ENCODE measurements at places on chromosomes 13 and 19.
A peak's percentile ranks its signal among the peaks of the same experiment; 100 is the strongest.

DNA sequence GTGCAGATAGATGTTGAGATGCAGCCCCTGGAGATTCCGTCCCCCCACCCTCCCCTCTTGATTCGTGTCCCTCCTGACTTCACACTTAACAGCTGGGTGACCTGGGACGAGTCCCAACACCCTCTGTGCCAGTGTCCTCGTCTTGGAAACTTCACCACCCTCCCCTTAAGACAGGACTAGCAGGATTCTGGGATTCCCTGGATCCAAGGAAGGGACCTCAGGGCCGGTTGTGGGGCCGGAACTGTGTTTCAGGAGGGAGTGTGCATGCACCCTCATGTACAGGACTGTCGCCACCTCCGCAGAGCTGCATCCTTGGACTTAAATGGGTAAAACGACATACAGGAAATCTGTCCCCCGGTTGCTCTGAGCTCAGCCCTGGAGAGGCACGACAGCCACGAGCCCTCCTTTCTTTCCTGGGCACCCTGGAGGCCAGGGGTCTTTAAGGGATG is 990 bp downstream of the MYO9B start:
- no peak for DNase-seq

DNA sequence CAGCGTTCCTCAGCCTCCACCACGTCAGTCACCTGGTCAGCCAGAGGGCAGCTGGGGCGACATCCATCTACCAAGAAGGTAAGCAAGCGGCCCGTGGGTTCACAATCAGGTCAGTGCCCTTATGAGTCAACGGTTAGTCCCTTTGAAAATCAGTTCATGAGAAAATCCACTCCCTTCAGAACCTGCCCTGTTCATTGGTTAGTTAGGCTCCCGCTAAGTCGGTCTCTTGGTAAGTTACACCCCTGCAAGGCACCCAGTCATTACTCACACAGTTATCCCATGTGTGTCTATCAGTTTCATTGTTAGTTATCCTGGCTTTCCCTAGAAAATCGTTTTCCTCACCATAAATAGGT is 564 bp downstream of the SIGLECL1 start:
- no peak for DNase-seq

DNA sequence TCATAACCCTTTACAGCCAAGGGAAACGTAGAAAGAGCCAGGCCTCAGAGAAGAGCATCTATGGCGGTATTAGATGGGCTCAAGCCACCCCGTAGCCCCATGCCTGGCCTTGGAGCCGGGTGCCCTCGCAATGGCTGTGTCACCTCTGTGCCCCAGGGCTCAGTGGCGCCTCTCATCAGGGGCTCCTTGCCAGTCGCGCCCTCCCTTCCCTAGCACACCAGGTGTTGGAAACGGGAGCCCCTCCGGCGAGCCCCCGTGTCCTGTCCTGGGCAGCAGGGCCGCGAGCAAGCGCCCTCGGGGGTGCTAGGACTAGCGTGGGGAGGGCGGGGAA is 453 bp downstream of the ZNF256 start:
- DNase-seq = no peak

DNA sequence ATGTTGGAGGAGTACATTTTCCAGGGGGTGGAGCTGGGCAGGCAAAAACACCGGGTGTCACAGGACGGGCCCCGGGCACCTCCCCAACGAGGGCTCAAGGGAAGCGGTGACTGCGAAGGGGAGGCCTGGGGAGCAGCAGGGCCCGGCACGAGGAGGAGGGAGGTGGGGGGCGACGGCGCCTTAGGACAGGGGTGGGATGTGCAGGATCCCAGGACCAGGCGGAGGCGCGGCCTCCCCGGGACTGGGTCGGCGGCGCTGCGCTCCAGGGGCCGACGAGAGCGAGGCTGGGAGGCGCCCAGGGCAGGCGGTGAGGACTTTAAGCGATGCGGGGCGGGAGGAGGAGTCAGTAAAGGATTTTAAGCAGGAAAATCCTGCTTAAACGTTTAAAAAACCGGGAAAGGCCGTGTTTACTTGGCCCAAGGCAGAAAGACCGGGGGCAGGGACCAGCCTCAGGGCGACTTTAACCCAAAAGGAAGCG is 427 bp downstream of the ZNF160 start:
- DNase-seq = no peak

- DNase-seq = no peak
Observed at GRCh38 chr13:91111476-91112200, 235.8 kb upstream of the MIR17HG start.

GRCh38 chr13:110070511-110071120 is 236.3 kb downstream of the COL4A1 start:
- no peak for DNase-seq

DNA sequence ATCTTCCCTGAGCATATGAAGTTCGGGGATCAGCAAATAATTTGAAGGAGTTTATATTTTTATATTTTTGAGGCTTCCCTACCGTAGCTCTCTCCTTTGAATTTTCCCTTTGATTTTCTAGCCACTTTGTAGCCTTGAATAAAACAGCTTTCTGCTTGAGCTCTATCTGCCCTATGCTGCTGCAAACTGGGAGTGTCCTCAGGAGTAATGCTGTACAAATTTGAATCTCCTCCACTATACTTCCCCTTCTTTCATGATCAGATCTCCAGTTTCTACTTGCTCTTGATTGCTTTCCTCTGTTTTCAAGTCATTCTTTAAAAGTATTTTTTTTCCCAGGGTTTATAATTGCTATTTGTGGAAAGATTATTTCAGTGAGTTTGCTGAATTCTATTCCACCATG is 14.6 kb downstream of the PDS5B start:
- no peak for DNase-seq

DNA sequence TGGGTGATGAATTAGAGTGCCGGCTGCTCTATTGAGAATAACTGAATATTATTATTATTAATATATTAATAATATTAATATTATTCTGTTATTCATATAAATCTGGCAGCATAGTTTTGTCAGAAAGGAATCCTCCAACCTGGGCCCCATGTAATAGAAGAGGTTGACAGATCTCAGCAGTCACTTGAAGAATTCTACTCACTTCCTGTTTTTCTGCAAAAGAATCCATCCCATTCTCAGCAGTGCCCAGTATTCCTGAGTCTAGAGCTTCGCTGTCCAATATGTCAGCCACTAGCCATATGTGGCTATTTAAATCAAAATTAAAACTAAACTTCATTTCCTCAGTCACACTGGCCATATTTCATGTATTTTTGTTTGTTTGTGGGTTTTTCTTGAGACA is 72.4 kb upstream of the USPL1 start:
- DNase-seq = no peak

DNA sequence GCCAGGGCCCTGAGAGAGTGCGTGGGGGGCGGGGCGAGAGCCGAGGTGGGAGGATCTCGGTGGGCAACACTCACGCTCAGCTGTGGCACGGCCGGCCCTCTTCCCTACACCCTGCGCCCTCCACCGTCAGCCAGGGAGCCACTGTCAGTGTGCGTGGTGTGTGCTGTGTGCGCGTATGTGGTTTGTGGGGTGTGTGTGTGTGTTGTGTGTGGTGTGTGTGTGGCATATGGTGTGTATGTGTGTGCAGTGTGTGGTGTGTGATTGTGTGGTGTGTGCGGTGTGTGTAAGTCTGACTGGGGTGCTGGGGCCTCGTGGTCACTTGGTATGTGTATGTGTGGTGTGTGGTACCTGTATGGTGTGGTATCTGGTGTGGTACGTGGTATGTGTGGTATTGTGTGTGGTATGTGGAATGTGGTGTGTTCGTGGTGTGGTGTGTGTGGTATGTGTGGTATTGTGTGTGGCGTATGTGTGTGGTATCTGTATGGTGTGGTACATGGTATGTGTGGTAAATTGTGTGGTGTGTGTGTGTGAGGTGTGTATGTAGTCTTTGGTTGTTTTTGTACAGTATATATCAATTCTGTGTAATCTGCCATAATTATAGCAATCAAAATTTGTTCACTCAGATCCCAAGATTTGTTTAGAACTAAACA is 5.1 kb downstream of the GRK1 start:
- DNase-seq = no peak

- DNase-seq = no peak
Observed at GRCh38 chr19:41813911-41814310, 17.5 kb downstream of the CEACAM3 start.

DNA sequence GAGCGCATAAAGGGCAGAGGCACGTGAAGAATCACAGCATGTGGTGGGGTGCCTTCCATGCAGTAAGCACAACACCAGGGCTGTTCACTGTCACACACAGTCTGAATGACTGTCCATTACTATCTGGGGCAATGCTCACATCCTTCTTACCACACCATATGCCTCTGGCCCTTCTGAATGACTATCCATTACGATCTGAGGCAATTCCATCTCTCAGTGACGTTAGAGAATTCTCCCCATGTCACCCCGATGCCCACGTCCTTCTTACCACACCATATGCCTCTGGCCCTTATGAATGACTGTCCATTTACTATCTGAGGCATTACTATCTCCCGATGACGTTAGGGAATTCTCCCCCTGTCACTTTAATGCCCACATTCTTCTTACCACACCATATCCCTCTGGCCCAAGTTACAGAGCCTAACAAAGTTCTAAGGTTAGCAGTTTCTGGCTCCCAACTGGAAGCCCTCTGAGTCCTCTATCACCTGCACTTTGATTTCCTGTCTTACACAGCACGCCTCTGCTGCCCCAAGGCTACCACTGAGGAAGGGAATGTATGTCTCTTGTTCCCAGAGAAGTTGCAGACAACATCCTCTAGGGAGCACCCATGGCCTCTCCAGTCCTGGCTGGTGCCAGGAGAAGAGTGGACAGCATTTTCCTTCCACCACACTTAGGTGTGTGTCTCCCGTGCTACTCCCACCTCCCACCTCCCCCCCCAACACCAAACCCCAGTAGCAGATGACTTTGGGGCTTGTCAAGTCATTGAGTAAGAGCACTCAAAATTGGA is 154.8 kb downstream of the COG6 start:
- DNase-seq = no peak

DNA sequence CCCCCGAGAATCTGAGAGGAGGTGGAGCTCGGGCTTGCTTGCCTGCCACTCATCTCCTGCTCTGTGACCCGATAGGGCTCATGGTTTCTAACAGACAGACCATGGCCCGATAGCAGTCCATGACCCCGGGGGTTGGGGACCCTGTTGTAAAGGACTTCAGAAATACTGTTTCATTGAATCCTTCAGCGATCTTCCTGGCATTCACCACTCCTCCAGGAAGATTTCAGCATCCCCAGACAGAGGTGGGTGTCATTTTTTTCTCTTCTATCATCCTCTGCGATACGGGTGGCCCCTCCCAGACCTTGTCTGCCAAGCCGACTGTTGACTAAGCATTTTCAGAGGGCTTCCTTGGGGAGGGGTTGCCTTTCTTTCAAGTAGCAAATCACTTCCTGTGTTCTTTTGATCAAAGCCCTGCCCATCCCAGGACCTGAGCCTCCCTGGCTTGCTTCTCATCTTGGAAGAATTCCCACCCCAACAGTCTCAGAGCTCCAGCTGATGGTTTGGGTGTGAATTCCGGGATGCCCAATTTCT is 1.7 kb downstream of the MYO1F start:
- peak; percentile 52 for DNase-seq

- no peak for DNase-seq
Observed at GRCh38 chr13:38444904-38445303, 95.3 kb downstream of the UFM1 start.

DNA sequence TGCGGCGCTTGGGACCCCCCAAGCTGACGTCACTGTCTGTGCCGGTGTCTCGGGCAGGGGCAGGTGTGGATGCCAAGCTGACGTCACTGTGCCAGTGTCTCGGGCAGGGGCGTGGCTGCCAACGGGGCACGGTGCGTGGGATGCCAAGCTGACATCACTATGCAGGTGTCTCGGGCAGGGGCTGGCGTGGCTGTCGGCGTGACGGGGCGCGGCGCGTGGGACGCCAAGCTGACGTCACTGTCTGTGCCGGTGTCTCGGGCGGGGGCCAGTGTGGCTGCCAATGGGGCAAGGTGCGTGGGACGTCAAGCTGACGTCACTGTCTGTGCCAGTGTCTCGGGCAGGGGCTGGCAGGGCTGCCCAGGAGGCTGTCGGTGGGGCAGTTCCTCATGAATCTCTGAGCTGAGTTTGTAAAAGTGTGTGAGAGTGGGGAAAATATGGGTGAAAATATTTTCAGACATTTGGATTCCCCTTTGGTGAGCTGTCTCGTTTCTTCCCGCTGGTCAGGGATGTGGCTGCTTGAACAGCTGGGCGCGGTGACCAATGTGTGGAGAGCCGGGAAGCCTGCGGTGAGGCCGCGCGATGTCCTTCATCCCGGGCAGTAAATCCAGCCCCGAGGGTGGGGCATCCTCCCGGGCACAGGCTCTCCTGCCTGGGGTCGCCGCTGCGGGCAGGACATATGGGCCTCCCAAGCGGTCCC is 25.2 kb downstream of the MCF2L start:
- DNase-seq = no peak

DNA sequence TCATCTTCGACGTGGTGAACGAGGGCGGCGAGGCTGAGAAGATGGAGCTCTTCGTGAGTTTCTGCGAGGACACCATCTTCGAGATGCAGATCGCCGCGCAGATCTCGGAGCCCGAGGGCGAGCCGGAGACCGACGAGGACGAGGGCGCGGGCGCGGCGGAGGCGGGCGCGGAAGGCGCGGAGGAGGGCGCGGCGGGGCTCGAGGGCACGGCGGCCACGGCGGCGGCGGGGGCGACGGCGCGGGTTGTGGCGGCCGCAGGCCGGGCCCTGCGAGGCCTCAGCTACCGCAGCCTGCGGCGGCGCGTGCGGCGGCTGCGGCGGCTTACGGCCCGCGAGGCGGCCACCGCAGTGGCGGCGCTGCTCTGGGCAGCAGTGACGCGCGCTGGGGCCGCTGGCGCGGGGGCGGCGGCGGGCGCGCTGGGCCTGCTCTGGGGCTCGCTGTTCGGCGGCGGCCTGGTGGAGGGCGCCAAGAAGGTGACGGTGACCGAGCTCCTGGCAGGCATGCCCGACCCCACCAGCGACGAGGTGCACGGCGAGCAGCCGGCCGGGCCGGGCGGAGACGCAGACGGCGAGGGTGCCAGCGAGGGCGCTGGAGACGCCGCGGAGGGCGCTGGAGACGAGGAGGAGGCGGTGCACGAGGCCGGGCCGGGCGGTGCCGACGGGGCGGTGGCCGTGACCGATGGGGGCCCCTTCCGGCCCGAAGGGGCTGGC is 52.6 kb downstream of the MAP4K1 start:
- DNase-seq = no peak

DNA sequence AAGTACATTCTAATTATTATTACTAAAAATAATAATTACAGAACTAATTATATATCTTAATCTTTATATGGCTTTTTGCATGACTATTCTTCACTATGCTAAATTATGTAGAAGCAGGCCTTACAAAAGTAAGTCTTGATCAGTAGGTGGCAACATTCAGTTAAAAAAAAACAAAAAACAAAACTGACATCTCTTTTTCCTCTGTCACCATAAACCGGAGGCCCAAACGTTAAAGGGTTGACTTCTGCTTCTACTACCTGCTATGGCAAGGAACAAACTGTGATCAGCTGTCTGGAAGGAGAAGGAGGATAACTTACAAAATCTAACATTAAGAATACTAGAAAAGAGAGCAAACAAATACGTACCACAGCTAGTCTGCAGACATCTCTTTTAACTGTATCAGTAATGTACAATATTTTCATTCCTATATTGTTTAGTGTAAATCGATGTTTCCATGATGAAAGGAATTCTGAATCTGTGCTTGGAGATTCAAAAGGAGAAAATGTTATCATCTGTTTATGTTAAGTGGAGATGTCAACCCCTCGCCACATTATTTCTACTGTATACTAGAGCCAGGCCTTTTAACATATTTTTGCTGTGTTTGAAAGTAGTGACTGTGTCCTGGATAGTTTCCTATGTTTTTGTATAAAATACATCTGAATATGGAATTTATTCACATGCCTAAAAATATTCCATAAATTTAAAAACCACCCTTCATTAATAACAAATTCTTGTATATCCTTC is 1525.4 kb downstream of the SLITRK1 start:
- no peak for DNase-seq

Data from NT2/D1 (cell line).